ENCODE measurements at places on chromosomes 5 and 9.

- DNase-seq: no peak
Measured at GRCh38 chr5:142792865-142793232, 22.7 kb downstream of the ARHGAP26 start.

GRCh38 chr5:71828291-71829040 is 109.4 kb downstream of the CARTPT start:
- DNase-seq: peak; percentile 26

GRCh38 chr5:33934176-33934575 is 2.0 kb upstream of the RXFP3 start:
- no peak for DNase-seq

DNA sequence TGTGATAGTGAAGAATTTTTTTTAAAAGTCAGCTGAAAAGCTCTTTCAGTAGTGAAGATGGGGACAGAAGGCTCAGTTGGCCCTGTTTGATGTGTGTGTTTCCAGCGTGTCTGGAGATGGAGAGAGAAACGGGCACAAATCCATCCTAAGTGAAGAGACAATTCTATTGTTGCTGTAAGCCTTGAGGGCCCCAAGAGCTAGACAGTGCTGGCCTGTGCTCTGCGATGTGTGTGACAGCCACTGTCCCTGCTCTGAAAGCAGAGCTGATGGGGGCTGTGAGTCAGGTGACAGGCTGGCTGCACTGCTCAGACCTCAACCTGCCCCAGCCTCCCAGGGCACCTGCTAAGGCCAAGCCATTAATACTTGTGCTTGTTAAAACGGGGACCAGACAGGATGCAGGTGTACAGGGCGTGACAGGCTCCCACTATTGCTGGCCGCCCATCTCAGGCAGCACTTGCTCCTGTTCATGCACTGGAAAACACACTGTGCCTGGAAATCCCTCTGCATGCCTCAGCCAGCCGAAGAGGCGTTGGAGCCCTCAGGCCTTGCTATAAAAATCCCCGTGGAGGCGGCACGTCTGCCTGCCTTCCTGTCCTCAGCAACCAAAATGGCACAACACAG is 44.6 kb upstream of the SEMA4D start:
- DNase-seq: no peak

Data from skeletal muscle cell (primary cell).